ENCODE measurements at places on chromosomes 12 and 14.

- no peak for DNase-seq
Observed at GRCh38 chr12:51932218-51933076, 19.1 kb upstream of the ACVR1B start.

DNA sequence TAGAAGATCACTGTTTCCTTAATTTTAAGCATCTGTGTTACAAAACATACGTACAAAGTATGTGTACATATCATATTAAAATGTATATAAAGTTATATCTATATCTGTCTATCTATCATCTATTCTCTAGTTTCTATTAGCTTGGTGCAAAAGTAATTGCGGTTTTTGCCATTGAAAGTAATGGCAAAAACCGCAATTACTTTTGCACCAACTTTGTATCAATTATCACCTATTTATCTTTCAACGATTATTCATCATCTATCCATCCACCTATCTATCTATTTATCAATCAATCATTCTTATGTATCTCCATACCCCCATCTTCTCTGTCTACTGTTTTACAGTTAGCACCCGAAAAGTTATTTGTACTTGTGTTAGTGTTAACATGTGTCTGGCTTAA is 447.6 kb downstream of the NRXN3 start:
- no peak for DNase-seq

GRCh38 chr12:44677724-44678123 is 198.4 kb downstream of the NELL2 start:
- no peak for DNase-seq

DNA sequence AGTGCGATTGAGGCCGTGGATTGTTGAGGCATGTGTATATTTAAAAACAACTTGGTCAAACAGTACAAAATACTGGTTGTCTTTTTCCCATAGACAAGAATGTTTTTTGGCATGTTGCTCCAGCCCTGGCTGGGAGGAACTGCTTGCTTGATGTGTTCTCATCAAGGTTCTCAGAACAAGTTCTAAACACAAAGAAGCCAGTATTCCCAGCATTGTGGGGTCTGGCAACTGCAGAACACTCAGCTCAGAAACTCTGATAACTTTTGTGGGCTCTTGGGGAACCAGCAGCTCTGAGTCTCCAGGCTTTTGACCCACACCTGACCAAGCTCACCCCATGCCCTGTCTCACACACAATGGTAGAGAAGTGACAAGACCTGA is 27.1 kb upstream of the DICER1 start:
- no peak for DNase-seq

GRCh38 chr14:61581955-61582615 is 113.2 kb upstream of the HIF1A start:
- DNase-seq = no peak

DNA sequence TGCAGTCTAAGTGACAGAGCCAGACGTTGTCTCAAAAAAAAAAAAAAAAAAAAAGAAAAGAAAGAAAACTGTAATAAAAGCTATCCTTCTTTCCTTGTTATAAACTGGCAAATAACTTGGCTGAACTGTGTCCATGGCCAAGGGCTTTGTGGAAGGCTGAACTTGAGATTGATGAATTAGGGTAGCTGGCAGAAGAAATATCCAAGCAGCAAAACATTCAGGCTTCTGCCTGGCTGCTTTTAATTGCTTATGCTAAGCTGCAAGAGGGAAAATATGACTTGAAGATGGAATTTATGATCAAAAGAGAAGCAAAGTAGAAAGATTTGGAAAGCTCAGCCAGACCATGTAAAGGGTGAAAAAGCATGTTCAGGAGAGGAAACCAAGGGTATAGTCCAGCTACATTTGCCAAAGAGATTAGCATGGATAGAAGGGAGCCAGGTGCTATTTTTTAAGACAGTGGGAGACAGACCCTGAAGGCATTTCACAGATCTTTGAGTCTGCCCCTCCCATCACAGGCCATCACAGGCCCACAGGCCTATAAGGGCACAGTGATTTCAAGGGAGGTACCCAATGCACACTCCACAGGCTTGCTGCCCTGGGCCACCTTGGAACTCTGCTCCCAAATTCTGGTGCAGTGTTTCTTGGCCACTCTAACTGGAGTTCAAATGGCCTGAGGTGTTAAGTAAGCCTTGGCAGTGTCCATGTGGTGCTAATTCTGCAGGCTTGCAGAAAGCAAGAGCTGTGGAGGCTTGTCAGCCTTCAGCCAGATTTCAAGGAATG is 226.0 kb downstream of the AEBP2 start:
- DNase-seq = no peak

- no peak for DNase-seq
Observed at GRCh38 chr14:71169861-71170260, 262.6 kb downstream of the PCNX1 start.

GRCh38 chr12:123167329-123167728 is 16.4 kb upstream of the PITPNM2 start:
- no peak for DNase-seq

GRCh38 chr12:132764231-132764630 is 2.6 kb upstream of the ANKLE2 start:
- DNase-seq = no peak

DNA sequence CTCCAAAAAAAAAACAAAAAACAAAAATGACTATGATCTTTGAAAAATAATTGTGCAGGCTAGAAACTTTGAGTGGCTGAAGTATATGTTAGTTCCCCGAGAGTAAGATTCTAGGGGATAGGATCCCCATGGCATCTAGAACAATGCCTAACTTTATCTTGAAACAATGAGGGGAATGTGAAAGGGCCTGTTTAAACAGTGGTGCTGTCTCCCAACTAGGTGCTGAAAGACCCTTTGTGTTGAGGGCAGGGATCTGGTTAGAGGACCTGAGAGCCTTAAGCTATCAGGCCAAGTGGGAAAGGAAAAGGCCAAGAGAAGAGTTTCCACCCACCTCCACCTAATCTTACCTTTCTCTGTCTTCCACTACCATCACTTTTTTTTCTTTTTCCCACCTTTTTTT is 6.8 kb upstream of the YLPM1 start:
- DNase-seq = no peak

DNA sequence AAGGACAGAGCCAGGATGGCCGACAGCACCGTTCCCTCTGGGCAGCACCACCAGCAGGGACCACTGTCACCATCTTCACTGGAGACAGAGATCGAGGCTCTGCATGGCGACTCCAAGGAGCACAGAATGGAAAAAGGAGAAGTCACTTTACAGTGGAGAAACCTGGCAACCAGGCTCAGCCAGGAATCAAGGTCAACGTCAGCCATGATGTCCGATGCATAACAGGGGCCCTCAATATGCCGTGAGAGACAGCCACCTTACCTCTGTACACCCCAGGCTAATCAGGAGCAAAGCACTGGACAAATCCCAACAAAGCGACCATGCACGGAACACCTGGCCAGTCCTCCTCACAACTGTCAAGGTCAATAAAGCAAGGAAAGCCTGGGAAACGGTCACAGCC is 20.6 kb upstream of the SFSWAP start:
- no peak for DNase-seq

DNA sequence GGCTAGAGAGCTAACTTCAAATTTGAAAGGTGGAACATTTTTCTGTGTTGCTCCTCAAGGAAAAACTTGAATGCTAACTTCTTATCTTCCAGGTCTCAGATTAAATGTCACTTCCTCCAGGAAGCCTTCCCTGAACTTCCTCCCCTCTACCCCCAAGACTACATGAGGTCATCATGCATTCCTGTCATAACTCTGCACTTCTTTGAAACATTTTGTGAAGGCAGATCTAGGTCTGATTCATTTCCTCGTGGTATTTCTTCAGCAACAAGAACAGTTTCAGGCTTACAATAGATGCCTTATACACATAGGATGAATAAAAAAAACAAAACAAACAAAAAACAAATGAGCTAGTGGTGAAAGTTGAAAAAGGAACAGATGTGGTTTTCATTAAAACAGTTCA is 97.1 kb upstream of the SRRM4 start:
- no peak for DNase-seq

DNA sequence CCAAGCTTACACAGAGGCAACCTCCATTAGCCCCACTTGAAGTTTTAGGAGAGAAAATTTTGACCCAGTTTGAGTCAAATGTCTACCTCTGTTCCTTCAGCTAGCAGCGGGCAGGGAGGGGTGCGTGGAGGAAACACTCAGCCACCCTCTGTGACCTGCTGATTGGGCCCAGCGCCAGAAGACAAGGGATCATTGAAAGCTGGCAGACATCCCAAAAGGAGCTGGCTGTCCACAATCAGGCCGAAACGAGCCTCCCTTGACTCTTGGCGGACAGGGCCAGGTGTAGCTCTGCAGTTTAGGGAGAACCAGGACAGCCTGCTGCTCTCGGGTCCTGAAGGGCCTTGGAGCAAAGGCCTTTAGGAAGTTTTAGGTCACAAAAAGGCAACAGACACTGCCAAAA is 41.3 kb downstream of the CD9 start:
- DNase-seq = no peak
